ENCODE measurements at places on chromosomes 4 and X.

GRCh38 chrX:40331353-40331752, 233.6 kb upstream of the BCOR start:
- no peak for DNase-seq

DNA sequence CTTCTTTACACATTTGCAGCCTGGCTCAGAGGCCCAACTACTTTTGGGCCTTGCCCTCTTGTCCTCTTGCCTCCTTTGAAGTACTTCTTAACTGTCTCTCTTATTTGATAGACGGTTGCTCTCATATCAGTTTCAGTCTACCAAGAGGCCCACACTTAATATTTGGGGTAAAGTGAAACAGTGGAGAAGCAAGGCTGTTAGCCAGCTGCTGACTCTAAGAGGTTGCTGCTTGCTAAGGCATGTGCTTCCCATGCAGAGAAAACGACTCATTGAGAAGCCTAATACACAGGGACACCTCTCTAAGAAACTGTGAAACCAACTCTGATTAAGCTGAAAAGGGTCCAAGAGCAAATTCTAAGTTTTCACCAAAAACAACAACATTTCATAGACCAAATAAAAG, 94.6 kb downstream of the PPP3CA start:
- no peak for DNase-seq

- no peak for DNase-seq
Observed at GRCh38 chr4:22179124-22179874, 230.7 kb upstream of the KCNIP4 start.

GRCh38 chr4:107725281-107725859, 5.3 kb upstream of the PAPSS1 start:
- DNase-seq, result no peak

GRCh38 chr4:22356987-22357596, 158.8 kb downstream of the ADGRA3 start:
- DNase-seq, result no peak

GRCh38 chr4:60461551-60461950, 738.6 kb upstream of the ADGRL3 start:
- no peak for DNase-seq

GRCh38 chrX:13473442-13474163, 95.8 kb upstream of the EGFL6 start:
- no peak for DNase-seq

GRCh38 chr4:17781300-17782287, at the start of gene FAM184B:
TSS of gene FAM184B (minus strand) at chr4:17781621. CDS start at chr4:17781299, 322 bp downstream.
- no peak for DNase-seq

DNA sequence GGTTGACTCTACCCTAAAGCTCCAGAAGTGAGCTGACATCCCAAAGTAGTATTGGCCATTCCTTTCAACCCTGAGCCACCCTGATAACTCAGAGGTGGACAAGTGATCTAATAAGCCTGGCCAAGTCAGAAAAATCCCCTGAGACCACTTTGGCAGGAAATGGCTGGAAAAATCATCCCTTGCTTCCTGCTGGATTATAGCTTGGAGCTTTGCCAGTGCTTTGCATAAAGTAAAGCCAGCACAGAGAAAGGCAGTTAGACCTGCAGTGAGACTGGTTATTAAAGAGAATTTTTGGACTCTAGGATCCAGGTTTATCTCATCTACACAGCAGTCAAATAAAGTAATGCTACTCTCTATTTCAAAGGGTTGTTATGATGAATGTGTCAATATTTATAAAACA, 6.4 kb downstream of the CXCL3 start:
- no peak for DNase-seq
